ENCODE measurements at places on chromosomes 6 and 20.

- no peak for DNase-seq
Measured at GRCh38 chr20:42419814-42420532, 769.7 kb downstream of the PTPRT start.

- DNase-seq, result no peak
Measured at GRCh38 chr20:47785854-47786764, 828 bp upstream of the SULF2 start.

- DNase-seq, result no peak
Measured at GRCh38 chr6:138098306-138098705, 8.9 kb downstream of the PERP start.

DNA sequence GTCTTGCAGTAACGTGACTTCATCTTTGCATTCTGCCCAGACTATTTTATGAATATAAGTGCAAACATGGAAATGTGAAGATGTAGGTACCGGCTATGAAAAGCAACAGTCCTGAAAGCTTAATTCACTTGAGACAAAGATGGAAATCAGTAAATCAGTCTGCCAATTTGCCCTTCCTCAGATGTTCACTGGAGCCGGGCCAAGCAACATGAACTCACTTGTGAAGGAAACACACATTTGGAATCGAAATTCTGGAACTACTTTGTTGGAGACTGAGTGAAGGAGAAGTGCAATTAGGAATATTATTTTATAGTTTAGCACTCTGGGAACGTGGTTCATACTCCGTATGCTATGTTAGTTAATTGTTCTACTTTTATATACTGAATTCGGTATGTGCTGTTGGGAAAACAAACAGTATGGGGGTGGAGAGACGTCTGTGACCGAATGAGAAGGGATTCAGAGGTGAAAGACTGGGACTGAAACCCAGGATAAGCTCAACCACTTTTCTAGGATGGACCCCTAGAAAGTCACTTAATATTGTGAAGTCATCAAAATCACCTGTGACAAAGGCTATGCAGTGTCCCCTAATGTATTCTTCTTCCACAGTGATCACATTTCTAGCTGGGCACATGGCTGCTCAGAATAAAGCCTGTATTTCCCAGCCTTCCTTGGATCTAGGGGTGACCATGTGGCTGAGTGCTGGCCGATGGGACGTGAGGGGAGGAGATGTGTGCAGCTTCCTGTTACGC is 95.5 kb downstream of the PREX1 start:
- no peak for DNase-seq

- DNase-seq, result no peak
Measured at GRCh38 chr20:62197801-62198200, 15.0 kb downstream of the MTG2 start.

DNA sequence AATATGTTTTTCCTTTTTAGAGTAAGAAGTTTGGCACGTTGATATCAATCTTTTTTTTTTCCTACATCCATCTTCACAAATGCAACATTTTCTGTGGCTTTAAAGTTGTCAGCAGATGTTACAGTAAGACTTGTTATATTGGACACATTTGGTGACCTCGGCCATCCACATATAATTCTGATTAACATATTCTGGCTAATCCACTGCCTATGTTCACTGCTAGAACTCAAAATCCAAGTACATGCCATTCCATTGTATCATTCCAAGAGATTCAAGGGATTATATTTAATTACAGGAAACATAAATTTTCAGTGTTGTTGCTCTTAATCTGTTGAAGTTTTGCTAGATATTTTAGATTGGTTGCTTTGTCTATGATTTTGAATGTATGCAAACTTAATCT is 367.6 kb downstream of the TENT5A start:
- DNase-seq, result no peak

DNA sequence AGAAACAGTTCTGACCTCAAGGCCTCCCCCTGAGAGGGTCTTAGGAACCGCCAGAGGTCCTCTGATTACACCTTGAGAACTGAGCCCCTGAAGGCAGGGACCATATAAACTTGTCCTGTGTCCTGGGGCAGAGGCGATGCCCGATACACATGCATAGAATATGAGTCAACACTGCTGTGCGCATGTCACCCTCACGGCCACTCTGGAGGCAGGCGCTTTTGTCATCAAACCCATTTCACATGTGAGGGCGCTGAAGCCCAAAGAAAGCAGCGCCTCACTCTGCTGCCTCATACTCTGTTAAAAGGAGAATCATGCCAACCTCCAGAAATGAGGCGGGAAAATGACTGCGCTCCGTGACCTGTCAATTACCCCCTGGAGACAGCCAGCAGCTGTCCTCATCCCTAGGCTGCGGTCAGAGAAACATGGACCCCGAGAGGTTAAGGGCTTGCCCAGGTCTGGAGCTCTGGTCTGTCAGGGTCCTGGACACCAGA is 158.3 kb downstream of the GRM4 start:
- no peak for DNase-seq

DNA sequence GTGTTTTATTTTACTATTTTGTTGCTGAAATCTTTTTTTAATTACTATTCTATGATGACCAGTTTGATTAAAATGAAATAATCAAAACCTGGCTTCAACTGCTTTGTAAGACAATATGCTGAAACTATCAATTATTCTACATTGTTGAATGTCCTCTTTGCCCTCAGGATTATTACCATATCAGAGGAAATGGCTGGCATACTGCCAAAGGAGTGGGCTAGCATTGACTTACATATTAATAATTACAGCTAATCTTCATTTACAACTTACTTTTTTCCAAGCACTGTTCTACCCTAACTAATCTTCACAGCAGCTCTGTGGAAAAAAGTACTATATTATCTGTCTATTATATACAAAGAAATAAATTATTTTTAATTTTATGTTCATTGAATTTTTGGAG is 560.5 kb downstream of the BCKDHB start:
- no peak for DNase-seq

DNA sequence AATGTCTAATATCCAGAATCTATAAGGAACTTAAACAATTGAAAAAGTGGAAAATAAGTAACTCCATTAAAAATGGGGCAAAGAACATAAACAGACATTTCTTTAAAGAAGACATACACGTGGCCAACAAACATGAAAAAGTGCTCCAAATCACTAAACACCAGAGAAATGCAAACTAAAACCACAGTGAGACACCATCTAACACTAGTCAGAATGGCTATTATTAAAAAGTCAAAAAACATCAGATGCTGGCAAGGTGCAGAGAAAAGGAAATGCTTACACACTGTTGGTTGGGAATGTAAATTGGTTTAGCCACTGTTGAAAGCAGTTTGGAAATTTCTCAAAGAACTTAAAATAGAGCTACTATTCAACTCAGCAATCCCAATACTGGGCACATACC is 169.2 kb upstream of the MANEA start:
- no peak for DNase-seq

DNA sequence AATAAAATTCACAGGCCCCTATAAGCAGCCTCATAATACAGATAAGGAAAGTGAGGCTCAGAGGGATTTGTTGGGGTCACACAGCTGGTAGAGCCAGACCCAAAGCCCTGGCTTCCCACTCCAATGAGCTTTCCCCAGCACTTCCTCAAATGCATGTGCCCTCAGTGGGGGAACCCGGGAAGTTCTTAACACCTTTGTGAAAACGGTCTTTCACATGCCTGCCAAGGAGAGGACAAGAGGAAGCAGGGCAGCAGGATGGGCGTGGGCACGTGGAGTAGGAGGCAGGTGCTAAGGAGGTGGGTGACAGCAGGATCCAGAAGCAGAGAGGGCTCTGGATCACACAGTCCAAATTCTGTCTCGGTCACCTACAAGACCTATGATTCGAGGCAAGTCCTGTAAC is 598 bp downstream of the PI16 start:
- no peak for DNase-seq

- no peak for DNase-seq
Measured at GRCh38 chr20:55530763-55531162, 474.6 kb downstream of the CBLN4 start.

DNA sequence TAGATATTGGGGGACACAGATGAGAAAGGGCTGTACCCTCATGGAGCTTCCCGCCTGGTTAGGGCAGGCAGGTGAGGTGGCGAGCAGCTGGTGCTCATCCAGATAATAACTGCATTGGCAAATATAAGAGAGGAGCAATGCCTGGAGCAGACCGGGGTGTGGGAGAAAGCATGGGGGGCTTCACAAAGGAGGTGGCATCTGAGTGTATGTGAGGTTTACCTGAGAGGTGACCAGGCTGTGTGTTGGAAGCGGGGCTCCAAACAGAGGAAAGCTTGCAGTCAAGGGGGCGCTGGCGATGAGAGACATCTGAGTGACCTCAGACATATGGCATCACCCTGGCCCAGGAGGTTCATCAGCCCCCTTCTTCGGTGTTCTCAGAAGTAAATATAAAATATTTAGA is 72.1 kb upstream of the PMEPA1 start:
- DNase-seq, result no peak

- DNase-seq, result no peak
Measured at GRCh38 chr6:53018446-53018845, 23.4 kb upstream of the GSTA4 start.

- no peak for DNase-seq
Measured at GRCh38 chr6:35905141-35905785, 15.6 kb downstream of the SRPK1 start.

- no peak for DNase-seq
Measured at GRCh38 chr6:31473780-31474761, 23.9 kb upstream of the MICB start.

GRCh38 chr6:151757506-151757955 is 50.0 kb upstream of the ESR1 start:
- DNase-seq, result no peak

DNA sequence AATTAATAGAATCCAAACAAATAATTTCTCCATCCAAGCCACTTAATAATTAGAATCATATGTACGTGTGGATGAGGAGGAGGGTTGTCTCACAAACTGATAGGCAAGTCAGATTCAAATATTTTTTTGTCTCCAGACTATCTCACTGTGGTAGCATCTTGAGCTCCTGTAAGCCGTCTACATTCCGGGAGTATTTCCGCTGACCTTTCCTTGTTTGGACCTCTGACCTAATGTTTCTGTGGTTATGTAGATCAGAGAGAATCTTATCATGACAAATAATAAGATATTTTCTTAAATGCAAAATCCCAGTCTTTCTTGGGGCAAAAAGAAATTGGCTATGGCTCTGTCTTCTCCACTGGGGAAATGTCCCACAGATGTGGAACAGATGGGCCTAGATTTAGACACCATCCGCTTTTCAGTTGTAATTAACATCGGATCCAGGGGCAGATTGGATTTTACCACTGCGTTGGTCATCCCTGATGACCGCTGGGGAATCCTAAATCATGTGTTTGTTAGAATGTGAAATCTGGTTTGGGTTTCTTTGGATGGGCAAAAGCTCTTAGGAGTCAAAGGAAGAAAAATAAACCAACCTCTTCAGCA is 197.1 kb upstream of the RIN2 start:
- DNase-seq, result no peak

DNA sequence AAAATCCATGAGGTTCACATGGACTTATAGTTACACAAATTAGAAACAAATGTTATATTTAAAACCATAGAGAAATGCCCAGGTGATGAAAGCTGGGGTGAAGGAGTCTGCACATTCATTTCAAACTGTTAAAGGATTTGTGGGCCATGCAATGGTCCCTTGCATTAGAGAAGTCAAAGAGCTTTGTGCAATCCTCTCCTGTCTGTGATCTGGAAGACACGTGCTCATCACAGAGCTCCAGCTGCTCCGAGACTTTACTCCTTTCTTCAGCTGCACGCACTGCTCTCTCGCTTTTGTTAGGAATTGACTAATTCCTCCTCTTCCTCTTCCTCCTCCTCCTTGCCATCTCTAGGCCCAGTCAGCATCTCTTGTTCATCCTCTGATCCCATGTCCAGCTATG is 4.1 kb upstream of the AIF1 start:
- DNase-seq, result no peak

GRCh38 chr6:141925001-141925400 is 207.7 kb upstream of the GJE1 start:
- no peak for DNase-seq

- no peak for DNase-seq
Measured at GRCh38 chr6:28657769-28658465, 132.2 kb downstream of the GPX5 start.

DNA sequence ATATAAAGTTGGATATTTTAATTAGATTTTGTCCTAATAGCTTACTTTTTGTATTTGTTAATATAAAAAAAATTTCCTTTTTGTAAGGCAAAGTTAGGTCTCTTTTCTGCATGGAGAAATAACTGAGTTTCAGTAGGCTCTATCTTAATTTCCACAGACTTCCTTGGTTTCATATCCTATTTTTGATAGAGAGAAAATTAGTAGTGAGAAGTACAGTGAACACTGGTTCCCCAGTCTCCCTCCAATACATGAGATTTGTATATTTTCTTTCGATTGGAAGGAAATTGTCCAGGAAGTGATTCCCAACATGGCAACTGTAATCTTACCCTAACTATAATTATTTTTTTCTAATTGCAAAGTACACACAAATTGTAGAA is 26.4 kb downstream of the TRIM27 start:
- no peak for DNase-seq

- no peak for DNase-seq
Measured at GRCh38 chr6:106885679-106886078, 88.8 kb downstream of the CD24 start.

GRCh38 chr6:53461041-53461656 is 83.8 kb downstream of the GCLC start:
- DNase-seq, result no peak

DNA sequence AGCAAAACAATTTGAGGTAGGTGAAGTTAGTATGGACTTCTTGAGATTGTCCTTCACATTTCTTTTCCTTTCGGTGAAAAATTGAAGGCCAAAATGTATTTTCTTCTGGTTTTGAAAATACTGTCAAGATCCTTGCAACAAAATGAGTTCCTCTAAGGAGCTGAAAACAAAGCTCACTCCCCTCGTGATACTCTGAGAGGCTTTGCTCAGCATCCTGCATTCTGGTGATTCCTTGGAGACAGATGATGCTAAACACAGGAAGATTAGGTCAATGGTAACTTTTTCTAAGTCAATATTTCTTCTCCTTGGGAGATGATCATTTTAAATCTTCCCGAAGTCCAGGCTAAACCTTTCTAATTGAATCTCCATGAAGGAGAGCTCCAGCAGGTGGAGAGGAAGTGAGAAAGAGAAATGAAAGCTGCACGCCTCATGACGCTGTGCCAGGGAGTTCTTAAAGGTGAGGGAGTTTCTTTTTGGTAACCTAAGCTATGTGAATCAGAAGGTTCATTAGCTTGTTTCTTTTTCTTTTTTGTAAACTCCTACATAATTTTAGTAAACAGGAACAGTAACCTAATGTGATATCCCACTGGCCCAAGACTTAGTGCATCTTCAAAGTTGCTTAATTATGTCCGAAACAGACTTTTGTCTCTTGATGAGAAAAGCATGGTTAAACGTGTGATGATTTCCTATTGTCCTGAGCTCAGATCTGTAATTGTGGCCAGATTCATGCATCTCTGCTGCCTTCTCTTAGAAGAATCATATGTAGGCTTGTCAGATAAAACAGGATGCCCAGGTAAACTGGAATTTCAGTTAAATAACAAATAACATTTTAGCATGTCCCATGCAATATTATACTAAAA is 15.0 kb downstream of the ESR1 start:
- no peak for DNase-seq

DNA sequence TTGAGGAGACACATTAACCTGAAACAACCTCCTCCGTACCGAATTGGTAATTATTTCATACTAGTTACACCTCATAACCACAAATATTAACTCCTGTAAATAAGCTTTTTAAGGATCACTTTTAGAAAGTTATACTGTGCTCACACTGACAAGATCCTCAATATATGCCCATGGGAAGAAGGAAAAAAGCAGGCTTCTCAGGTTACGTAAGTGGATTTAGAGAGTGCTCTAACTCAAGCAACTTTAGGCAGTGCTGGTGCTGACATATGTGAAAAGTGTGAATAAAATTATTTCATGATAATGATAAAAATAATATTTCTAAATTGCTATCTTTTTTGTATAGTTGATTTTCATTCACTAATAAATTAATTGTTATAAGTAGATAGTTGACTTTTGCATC is 76.1 kb downstream of the PRKN start:
- DNase-seq, result no peak

Data from activated CD4-positive, alpha-beta T cell treated with anti-CD3 and anti-CD28 coated beads for 1 hour (primary cell).